ENCODE measurements at places on chromosomes 3 and 15.

GRCh38 chr15:46383978-46384377 lies 749.1 kb downstream of the SQOR start:
- DNase-seq: no peak

DNA sequence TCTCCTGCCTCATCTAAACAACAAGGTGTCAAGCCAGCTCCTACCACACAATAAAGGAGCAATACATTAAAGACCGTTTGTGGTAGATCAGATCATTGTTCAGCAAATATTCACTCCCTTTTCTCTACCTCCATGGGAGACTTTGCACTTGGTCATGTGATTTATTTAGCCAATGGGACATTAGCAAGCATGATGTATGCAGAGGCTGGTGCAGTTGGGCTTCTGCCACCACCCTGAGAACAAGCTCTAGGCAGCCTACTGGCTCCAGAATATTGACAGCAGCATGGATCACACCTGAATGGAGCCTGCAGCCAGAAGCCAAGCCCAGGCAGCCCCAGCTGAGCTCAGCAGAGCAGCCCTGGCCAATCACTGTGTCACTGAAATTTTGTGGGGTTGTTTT lies 99.4 kb upstream of the UBE2E2 start:
- DNase-seq: no peak

DNA sequence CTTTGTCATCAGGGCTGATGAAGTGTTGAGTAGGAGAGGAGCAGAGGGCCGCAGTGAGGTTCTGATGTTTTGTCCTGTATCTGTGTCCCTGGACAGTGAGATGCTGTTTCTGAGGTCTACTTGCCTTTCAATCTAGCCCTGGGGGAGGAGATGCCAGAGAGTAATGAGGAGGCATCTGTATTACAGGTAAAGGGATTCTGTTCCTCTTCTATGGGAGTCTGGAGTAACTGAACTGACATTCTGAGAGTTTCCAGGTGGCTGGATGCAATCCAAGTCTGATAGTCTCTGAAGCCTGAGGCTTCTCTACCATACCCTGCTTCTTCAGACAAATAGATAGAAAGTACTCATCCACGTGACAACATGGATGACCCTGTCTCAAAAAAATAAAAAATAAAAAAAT lies 60.9 kb downstream of the IL12A start:
- DNase-seq: no peak

DNA sequence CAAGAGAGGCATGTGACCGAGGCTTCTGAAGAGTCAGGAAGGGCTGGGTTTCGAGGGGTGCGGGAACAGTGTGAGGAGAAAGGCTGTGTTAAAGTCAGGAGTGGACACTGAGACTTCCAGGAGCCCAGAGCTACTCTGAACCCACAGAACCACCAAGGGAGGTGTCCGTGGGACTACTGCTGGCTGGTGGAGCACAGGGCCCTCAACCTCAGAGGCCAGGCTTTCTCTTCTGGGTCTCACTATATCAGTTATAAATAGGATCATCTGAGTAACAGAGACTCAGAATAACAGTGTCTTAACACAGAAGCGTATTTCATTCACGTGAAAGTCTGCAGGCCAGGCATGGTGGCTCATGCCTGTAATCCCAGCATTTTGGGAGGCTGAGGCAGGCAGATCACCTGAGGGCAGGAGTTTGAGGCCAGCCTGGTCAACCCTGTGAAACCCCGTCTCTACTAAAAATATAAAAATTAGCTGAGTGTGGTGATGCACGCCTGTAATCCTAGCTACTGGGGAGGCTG lies 113.6 kb downstream of the TMEM266 start:
- no peak for DNase-seq

DNA sequence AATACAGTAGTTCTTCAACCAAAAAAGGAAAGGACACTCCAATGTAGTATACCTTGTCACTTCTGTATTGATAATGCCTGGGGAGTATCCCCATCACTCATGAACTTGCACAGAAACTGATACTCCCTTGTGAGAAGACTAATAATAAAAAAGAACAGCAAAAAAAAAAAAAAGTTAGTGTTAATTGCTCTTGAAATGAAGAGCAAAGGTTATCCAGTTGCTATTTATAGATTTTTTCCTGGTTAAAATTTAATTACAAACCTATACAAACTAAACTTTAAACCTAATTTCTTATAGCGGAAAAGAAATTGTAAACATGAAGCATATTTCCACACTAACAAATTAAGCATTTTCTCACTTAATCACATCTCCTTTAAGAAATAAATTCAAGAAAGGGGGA lies 6.7 kb downstream of the PLOD2 start:
- DNase-seq: no peak

Data from activated T-helper 1 cell treated with anti-CD3 and anti-CD28 coated beads, Interleukin-2, amount 50 U/mL, for 16 hours (primary cell).